ENCODE measurements at places on chromosomes 2 and 18.

- DNase-seq: no peak
These were observed 223.3 kb downstream of the METTL4 start for GRCh38 chr18:2348003-2348402.

GRCh38 chr2:216014986-216015385, 1.6 kb upstream of the MREG start:
- no peak for DNase-seq

DNA sequence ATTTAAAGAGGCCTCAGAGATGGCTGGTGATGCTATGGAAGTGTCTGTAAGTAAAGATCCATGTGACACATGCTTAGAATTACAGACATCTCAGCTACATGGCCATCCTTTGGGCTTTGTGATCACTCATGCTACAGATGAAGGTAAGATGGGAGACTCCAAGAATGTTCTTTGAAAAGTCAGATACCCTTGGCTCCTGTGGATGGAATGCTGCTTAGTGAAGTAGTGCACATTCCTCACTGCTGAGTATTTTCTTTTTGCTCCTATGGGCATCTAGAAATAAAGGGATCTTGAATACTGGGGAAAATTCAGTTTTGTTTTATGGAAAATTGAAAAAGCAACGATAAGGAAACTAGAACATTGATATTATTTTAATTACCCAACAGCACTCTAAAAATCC, 55.2 kb upstream of the REV1 start:
- DNase-seq: no peak

GRCh38 chr18:47254341-47254939, 3.0 kb upstream of the SKOR2 start:
- DNase-seq: no peak

GRCh38 chr2:104859766-104860450, 6.0 kb downstream of the POU3F3 start:
- no peak for DNase-seq

DNA sequence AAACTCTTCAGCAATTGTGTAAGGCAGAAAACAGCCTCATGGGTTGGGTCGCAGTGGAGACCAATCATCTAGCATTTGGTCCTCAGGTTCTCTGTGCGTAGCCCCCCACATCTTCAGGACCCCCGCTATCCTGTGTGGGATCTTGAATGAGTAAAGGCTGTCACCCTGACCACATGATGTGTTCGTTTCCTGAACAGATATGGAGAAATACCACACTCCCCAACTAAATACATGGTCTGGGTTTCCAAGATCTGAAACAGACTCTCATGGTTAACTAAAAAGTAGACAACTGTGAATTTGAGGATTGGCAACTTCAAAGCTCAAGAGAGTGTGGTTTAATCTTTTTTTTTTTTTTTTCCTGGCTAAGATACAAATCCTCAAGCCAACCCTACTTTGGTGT, 23.2 kb downstream of the DOCK10 start:
- DNase-seq: no peak

DNA sequence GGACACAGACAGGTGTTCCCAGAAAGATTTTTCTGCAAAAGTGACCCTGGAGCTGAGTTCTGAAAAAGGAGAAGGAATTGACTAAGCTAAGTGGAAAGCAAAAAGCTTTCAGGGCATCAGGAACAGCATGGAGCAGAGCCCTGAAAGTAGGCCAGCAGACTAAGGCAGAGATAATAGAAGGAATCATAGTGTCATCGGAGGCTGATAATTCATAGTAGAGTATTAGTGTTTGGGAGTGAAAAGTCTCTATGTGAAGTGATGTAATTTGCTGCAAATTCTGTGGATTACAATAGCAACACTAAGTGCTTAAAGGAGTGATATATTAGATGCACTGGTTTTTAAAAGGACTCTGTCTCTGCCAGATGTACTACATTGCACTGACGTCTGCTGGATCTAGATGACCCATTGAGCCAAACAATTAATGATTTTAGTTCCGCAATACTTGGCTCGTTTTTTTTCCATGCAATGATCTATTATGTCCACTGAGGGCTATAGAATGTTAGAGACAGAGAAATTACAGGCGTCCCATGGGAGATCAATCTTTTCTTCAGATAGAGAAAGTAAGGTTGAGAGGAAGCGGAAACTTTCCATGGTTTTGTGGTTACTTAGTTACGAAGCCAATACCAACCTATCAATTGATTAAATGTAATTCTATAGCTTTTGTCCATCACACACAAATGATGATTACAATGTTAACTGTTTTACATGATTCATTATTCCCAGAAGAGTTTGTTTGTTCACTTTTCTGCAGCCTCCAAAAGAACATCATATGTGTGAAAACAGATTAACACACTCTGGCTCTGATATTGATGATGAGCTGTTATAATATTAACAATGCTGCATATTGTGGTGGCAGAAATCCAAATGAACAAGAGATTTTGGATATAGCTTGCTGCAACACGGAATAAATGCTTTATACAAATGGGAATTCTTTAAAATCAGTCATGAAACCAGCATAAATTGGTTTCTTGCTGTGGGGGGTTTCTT, 143.7 kb downstream of the MC4R start:
- DNase-seq: no peak
